ENCODE measurements at places on chromosomes 11 and 22. TPM values are rescaled to one million over a fixed set of nuclear protein-coding genes. Genes with fewer than 3 reads are reported as not detected.

- DNase-seq = no peak
Observed at GRCh38 chr11:110777775-110778174, 65.5 kb upstream of the ARHGAP20 start.

- DNase-seq = no peak
Observed at GRCh38 chr11:78868563-78868962, 293.9 kb upstream of the NARS2 start.

DNA sequence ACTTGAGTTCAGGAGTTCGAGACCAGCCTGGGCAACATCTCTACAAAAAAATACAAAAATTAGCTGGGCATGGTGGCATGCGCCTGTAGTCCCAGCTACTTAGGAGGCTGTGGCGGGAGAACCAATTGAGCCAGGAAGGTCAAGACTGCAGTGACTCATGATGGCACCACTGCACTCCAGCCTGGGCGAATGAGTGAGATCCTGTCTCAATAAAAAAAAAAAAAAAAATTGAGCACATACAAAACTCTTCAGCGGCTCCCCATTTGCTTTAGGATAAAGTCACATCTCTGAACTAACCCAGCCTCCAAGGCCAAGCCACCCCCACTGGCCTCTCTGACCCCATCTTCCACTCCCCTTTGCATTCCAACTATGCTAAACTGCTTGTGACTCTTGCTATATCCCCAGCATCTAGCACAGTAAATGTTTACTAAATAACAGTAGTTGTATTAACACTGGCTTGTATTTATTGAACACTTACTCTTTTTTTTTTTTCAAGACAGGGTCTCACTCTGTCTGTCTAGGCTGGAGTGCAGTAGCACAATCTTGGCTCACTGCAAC, 28.9 kb downstream of the CREB3L1 start:
- DNase-seq = no peak

GRCh38 chr11:62324731-62325556, 12.3 kb upstream of the ASRGL1 start:
- DNase-seq = peak; percentile 55

DNA sequence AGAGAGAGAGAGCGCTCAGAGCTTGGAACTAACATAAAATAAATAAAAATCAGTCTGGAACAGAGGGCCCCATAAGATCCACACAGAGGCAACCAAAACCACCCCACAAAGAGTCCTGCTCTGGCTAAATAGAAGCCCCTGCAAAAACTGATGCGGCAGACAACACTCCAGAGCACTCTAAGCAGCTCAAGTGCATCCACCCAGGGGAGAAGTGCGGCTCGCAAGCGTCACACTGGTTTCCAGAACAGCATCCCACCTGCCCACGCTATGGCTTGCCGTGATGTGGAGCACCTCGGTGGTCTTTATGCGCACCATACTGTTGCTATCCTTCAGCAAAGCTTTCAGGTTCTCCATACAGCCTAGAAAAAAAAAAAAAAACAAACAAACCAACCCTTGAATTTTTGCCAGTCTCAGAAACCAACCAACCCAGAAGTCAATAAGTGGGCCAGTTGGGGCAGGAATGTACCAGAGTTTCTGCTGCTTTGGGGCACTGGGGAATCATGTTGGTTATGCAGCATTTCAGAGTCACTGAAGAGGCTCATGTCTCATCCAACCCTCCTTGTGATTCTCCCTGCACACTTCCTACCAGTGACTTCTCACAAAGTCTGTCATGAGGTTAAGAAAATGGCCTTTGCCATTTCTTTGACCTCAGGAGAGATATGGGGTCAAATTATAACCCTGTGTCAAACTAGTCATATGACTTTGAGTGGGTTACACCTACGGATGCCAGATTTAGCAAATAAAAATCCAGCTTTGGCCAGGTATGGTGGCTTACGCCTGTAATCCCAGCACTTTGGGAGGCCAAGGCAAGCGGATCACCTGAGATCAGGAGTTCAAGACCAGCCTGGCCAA, 3.0 kb downstream of the RSPH14 start:
- no peak for DNase-seq

- no peak for DNase-seq
Observed at GRCh38 chr11:70333261-70333660, 62.8 kb downstream of the PPFIA1 start.

GRCh38 chr22:33880986-33881385, 39.3 kb downstream of the LARGE1 start:
- DNase-seq = no peak

DNA sequence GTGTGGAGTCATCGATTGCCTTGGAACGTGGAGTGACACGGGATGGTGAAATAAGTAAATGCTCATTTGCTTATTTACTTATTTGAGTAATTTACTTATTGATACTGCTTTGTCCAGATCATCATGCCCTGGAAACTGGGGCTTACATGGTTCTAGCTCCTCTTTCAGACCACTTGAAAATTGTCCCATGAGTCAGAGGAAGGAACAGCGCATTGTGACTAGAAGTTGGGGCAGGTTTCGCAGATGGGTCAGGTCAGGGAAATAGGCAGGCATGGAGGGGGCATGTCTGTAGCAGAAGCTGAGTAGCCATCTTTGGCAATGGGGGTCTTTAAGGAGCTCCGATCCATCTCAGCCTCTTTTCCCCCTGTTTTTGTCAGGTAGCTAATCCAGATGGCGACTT, 104.2 kb upstream of the SORL1-AS1 start:
- no peak for DNase-seq

DNA sequence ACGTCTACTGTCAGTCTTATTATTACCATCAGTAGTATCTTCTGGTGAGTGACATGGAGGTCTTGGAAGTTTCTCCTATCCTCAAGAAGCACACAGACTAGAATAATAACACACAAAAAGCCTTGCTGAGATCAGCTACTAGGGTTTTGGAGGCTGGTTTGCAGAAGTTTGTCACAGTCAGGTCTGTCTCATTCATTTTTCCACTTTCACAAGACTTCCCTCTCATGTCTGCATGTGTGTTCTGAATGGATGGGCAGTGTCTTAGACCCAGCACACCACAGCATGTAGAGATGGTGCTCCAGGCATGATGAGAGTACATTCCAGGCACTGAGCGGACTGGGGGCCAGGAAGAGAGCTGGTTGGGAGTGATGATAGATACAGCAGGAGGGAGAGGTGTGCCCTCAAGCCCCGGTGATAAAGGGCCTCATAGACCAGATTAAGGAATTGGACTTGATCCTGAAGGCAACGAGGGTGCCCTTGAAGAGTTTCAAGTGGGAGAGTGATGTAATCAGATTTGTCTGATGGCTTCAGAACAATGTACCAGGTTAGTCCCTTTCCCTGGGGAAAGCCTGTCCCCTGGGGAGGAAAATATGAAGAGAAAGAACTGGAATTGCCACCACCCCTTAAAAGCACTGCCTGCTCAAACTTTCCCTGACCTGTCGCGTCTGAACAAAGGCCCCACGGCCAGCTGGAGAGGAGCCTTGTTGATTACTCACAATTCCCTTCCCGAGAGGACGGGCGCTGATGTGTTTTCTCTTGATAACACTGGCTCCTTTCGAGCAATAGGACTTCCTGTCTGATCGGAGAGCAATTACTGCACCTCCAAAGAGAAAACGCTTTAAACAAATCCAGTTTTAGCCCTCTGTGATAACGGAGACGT, 45.1 kb upstream of the LMO2 start:
- DNase-seq = no peak

DNA sequence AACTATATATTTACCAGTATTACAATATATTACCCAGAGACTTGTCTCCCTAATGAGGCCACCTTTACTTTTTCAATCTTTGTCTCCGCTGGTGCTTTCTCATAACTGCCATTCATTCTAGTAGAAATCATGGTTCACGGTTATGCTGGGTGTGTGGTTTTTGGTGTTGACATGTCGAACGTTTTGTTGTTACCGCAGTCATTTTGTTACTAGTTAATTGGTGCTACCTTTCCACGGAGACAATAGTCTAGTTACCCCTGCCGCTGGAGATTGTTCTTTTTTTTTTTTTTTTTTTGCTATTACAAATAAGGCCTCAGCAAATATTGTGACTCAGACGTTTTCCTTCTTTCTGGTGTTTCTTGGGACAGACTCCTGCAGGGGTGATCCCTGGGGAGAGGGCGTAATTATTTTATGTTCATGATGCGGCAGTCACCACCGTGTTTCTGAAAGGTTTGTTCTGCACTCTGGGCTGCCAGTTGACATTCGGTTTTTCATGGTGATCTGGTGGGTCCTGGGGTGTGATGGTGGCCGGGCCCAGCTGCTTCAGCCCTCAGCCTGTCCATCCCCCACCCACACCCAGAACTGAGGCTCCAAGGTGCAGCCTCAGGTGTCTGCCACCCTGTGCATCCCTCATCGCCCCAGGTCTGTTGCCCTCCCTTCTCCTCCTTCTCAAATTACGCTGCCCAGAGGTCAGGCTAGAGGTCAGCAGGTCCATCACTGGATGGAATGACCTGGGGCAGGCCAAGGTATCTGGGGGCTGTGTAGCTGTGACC, 28.6 kb downstream of the LRP5 start:
- DNase-seq = no peak

- no peak for DNase-seq
Observed at GRCh38 chr22:46139895-46140350, 10.4 kb upstream of the PPARA start.

- no peak for DNase-seq
Observed at GRCh38 chr11:17611503-17612220, 64.6 kb downstream of the OTOG start.

- DNase-seq = no peak
Observed at GRCh38 chr22:48302657-48303368, 1524.9 kb downstream of the BRD1 start.

- DNase-seq = no peak
Observed at GRCh38 chr11:128174465-128175291, 412.7 kb downstream of the ETS1 start.

- DNase-seq = no peak
Observed at GRCh38 chr11:9008011-9008550, 4.3 kb upstream of the NRIP3 start.

- DNase-seq = no peak
Observed at GRCh38 chr11:67600324-67601029, 6.3 kb upstream of the NDUFV1 start.

DNA sequence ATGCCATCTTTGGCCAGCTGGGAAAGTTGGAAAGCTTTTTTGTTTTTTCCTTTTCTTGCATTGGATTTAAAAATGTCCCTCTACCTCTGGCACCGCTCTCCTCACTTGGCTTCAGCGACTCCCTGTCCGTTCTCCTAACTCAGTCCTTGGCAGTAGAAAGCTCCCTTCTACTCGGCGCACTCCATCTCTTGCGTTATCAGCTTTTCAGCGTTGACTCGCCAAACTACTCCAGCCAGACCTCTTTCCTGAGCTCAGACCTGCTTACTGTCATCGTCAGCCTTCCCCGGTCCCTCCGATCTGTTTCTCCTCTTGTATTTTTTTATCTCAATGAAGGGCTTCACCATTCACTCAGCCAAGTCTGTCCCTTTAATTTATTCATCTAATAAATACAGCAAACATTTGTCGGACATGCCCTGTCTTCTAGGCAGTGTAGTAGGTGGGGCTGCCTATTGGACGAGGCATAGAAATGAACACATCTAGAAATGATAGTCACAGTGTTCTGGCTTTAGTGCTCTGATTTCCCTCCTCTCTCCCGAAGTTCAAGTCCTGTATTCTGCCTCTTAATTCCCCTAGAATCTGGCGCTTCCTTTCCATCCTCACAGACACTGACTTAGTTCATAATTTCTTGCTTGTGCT, 839 bp downstream of the CEP164 start:
- no peak for DNase-seq

- DNase-seq = no peak
Observed at GRCh38 chr22:24810043-24810749, 4.2 kb downstream of the SGSM1 start.

Gene MTA2
- total RNA-seq = 199 TPM

Gene OR2AG2
- total RNA-seq = not detected

Gene UPB1
- 3.4 TPM for total RNA-seq

Gene CENPM
- 15.5 TPM for total RNA-seq

Gene NEAT1
- total RNA-seq = 401 TPM

Gene RAB38
- total RNA-seq = 0.30 TPM
